ENCODE measurements at places on chromosomes 3 and 15. TPM values are rescaled to one million over a fixed set of nuclear protein-coding genes. Genes with fewer than 3 reads are reported as not detected.

DNA sequence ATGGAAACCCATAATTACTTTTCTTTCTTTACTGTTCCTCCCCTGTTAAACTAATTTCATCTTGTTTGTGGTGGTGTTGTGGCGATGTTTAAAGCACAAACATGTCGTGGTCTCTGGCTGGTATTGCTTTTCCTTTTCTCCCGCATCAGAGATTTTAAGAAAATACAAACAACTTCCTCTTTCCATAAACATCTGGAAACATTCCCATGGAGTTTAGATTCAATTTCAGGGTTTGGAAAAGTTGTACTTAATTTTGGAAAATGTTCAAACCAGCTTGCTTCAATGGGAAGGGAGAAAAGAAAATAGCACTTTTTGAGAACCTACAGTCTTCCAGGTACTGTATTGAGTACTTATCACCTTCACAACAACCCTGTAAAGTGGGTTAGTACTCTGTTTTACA lies 30.4 kb downstream of the STARD9 start:
- ATAC-seq = no peak

- ATAC-seq = no peak
Measured at GRCh38 chr3:43180027-43180426, 74.1 kb upstream of the POMGNT2 start.

GRCh38 chr3:14295801-14296200 lies 106.6 kb upstream of the SLC6A6 start:
- no peak for ATAC-seq

DNA sequence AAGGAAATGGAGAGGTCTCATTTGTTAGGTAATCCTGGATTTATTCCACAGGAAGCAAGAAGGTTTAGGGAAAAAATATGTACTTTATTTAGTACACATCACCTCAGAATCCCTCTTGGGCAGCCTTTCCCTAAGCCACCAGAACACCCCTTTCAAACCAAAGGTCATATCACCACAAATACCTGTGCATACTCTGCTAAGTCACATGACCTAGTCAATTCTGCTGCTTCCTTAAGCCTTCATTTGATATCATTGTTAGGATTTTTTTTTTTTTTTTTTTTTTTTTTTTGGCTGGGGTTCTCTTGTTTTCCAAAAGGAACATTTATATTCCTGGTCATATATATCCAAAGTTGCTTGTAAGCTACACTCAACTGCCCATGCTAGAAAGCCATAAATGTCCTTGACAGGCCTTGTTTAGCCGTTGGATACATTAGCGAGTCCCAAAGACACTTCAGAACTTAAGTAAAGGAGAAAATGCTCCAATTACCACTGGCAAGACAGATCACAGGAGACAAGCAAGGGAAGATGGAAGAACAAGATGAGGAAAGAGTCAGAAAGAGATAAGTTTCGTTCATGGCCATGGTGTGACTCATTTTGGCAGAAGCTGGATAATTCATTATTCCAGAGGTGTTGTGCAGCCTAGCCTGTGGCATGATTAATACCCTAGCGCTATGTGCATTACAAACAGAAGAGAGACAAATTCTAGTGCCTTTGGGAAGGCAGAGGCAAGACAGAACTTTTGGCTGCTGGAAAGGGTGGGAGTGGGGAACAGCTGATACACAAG lies 155.6 kb upstream of the SLC2A2 start:
- ATAC-seq = peak; percentile 60

- ATAC-seq = no peak
Measured at GRCh38 chr3:189631409-189631808, 220 bp downstream of the TP63 start.

DNA sequence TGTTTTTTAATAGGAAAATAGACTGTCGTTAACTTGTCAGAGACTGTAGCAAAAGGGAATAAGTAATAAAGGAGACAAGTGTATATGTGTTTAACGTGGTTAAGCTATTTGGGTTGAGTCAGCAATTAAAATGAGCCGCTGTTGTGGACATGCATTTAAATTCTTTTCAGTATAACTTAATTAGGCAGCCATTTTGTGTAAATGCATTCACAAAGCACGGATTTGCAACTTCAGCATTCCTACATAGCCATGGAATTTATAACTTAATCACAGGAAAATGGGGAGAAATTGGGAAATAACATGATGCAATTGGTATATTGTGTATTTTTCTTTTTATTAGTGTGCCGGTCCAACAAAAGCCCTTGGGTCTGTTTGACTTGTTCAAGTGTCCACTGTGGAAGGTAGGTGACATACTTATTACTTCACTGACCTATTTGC lies 27.9 kb downstream of the USP3 start:
- ATAC-seq = no peak

DNA sequence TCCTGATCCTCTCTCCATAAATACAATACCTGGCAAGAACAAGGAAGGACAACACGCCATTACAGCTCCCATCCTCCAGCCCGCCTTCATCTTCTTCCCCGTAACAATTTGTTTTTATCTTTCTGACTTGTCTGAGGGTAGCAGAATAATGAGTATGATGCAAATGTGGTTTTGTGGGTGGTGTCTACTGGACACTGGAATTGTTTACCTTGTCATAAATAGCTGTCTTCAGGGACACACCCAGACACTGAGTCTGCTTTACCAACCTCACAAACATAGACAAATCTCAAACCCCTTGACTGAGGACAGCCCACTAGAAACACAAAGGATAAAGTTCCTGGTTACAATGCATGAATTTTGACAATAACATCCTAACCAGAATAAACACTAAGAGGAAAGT lies 13.4 kb downstream of the WDR72 start:
- ATAC-seq = no peak

DNA sequence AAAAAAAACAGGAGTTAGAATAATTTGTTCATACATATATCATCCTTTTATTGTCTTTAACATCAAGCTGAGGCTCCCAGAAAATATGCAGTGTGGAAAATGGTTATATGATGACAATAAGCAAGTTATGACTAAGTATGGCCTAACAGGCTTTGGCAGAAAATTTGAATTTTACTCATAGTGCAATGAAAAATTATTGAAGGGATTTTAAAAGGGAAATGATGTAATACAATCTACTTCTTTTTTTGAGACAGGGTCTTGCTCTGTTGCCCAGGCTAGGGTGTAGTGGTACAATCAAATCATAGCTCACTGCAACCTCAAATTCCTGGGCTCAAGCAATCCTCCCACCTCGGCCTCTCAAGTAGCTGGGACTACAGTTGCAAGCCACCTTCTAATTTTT lies 78.7 kb downstream of the FAIM start:
- no peak for ATAC-seq

- no peak for ATAC-seq
Measured at GRCh38 chr3:171198781-171199472, 172.4 kb upstream of the SLC2A2 start.

DNA sequence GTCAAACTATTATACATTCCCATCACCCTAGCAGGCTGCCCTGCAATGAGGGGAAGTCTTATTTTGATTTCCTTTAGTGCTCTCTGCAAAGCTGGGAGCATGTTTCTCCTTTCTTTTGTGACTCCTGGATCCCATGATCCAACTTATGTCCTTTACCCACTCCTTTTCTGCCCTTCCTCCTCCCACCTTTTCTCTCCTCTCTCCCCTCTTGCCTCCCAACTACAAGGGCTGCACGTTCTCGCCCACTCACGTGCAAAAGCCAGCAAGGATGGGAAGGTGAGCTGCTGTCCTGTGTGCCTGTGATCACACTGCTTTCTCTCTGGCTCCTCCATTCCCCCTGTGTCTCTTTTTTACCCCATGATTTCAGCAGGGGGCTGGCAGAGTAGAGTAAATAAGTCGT lies 6.1 kb downstream of the VIPR1 start:
- ATAC-seq = no peak

DNA sequence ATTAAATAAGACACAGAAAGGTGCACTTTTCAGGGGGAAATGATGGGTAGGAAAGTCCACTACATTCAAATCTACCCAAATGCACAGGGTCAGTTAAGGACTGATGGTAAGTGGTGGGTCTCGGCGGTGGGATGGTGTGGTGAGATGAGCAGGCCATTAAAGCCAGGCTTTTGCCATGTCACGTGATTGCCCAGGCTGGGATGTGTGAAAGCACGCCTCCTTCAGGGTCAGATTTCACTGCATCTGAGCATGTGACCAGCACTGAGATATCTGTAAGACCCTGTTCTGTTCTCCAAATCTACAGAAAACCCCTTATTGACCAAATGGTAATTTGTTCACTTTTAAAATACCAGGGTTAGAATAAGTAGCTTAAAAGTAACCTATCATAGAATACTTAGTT lies 301.5 kb downstream of the MEX3B start:
- ATAC-seq = no peak

GRCh38 chr3:126147147-126147931 lies 33.0 kb downstream of the ALDH1L1 start:
- ATAC-seq = no peak

DNA sequence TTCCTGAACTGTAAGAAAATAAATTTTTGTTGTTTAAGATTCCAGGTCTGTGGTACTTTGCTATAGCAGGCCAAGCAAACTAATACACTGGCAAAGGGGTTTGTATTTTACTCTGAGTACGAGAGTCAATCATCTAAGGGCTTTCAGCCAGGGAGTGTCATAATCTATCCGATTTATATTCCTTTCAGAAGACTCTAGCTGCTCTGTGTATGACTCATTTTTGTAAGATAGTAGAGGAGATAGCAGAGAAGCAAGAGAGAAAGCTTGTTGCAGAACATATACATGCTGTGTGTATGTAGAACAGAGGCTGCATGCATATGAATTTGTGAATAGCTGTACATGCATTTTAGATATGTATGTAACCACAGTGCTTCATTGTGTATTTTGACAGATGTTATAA lies 577.9 kb upstream of the EPHA6 start:
- no peak for ATAC-seq

- no peak for ATAC-seq
Measured at GRCh38 chr3:156252656-156253055, 132.3 kb downstream of the KCNAB1 start.

DNA sequence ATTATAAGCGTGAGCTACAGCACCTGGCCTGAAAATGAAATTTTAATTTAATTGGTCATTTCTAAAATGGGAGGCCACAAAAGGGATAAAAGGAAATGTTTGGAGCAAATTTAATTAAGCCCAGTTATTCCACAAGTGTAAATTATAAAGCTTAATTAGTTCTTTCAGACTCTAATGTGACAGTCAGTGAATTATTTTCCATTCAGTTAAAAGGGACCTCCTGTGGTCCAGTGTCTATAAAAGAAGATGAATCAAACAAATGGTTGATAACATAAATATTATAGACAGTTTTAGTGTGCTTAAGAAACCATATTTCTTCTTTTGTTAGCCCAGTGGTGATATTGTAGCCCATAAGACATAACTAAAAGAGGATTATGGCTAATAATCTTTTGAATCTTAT lies 66.4 kb downstream of the CNOT10 start:
- ATAC-seq = no peak

DNA sequence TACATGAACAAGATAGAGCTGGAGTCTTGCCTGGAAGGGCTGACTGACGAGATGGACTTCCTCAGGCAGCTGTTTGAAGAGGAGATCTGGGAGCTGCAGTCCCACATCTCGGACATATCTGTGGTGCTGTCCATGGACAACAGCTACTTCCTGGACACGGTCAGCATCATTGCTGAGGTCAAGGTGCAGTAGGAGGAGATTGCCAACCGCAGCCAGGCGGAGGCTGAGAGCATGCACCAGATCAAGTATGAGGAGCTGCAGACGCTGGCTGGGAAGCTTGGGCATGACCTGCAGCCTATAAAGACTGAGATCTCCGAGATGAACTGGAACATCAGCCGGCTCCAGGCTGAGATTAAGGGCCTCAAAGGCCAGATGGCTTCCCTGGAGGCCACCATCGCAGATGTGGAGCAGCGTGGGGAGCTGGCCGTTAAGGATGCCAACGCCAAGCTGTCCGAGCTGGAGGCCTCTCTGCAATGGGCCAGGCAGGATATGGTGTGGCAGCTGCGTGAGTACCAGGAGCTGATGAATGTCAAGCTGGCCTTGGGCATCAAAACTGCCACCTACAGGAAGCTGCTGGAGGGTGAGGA lies 5.5 kb upstream of the LARP6 start:
- no peak for ATAC-seq

DNA sequence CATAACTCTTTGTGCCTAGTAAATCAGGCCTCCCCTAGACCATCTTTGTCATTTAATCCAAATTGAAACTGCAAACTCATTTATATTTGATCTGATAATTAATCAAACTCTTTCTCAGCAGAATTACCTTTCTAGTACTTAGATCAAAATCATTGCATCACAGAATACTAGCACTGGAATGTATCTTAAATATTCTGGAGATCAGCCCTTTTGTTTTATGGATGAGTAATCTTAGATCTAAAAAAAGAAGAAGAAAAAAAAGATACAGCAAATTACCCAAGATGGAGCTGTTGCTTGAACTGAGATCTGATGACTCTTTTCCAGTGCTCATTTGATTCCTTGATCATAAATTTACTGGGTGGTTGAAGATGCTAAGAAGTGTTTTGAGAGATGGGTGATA lies 47.9 kb downstream of the NAALADL2 start:
- no peak for ATAC-seq

DNA sequence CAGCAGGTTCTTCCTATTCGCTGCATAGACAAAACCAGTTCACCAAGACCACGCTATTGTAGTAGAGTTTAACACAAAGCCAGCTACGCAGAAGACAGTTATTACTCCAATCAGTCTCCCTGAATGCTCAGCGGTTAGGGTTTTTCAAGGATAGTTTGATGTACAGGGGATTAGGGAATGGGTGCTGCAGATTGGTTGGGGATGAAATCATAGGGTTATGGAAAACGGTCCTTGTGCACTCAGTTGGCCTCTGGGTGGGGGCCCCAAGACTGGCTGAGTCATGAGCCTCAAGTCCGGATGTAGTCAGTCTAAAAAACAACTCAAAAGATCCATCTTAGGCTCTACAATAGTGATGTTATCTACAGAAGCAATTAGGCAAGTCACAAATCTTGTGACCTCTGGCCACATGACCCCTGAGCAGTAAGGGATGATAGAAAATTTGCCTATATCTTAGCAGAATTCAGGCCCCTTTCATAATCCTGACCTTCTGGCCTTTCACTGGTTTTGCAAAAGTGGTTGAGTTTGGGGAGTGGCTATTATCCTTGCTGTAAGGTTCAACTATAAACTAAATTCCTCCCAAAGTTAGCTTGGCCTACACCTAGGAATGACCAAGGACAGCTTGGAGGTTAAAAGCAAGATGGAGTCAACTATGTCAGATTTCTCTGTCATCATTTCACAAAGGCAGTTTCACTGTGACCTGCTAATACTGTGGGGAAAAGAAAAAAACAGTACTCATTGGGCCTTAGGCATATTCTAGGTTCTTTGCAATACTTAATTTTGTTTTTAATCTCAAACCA lies 57.7 kb downstream of the LIPC start:
- no peak for ATAC-seq

Gene CNTN3
- 1.0 TPM for total RNA-seq

Gene CYP1A2
- total RNA-seq = not detected

Gene HIGD2B
- total RNA-seq = not detected

Gene SAMMSON
- 2.3 TPM for total RNA-seq

Gene PRR23B
- not detected for total RNA-seq

Gene CCK
- total RNA-seq = 6.5 TPM

Gene DHFR2
- total RNA-seq = 5.9 TPM

Gene SLC41A3
- 62.7 TPM for total RNA-seq

Gene FEZF2
- not detected for total RNA-seq

Gene IL17RC
- total RNA-seq = 64.0 TPM

Gene PSTPIP1
- 7.1 TPM for total RNA-seq

Measured in gastroesophageal sphincter (tissue), 4 donors.